ENCODE measurements at places on chromosomes 2 and 18.

DNA sequence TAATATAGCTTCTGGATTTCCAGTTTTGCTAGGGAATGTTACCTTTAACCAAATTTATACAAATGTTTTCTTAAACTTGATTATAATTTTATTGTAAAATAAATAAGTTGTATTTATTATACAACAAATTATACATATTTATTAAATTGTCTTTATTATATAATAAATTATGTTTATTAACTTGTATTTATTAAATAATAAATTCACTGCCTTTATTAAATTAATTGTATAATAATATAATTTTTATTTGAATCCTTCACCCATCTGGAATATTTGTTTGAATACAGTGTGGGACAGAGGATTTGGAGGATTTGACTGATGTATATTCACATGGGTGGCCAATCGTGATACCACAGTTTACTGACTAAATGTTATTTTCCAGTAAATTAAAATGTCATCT lies 43.4 kb upstream of the CCDC178 start:
- no peak for DNase-seq

- DNase-seq = no peak
Measured at GRCh38 chr2:31011587-31011986, 126.7 kb downstream of the GALNT14 start.

- DNase-seq = no peak
Measured at GRCh38 chr2:139949242-139949972, 1169.2 kb upstream of the NXPH2 start.

- DNase-seq = no peak
Measured at GRCh38 chr2:228657807-228658402, 476.4 kb upstream of the SPHKAP start.

- no peak for DNase-seq
Measured at GRCh38 chr18:74892066-74892627, 294.5 kb downstream of the ZNF407 start.

DNA sequence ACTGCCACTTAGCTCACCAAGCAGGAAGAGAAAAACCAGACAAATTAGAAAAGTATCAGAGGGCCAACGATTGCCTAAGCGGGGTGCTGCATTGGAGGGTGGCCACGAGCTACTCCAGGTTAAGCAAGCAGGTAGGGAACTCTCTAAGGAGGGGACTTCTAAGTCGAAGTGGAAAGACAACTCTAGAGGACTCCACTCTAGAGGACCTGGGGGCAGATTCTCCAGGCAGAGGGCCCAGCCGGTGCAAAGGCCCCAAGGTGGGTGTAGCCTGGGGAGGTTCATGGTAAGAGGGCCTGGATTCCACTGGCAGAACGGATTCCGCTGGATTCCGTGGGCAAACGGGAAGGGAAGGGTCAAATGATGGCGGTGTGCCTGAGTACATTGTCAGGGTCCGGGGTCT lies 12.7 kb downstream of the FBLN7 start:
- DNase-seq = no peak

- DNase-seq = no peak
Measured at GRCh38 chr2:237060534-237061312, 25.0 kb upstream of the COPS8 start.

DNA sequence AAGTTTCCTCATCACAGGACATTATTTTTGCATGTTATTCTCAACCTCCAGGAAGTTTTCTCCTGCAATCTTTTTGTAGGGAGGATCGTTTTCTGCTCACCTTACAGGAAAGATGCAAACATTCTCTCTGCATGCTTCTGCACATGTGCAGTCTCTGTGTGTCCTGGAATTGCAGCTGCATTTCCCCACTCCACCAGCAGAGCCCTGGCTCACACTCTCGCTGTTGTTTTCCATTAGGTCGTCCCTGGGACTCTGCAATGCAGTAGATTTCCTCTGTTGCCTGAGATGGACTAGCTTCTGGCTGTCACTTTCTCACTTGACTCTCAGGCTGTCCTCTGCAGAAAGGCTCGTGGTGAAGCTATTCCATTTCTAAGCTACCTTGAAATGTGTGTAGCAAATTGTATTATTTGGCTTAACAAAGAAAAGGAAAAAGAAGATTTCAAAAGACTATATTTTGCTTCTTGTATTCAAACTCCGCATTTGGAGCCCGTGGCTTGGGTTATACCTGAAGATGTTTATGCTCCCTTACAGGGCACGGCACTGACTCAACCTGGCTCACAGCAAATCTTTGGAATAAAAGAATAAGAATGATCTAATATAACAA lies 346.7 kb downstream of the RAD51AP2 start:
- no peak for DNase-seq
